NCI-H2029 (cell line): ENCODE measurements at places on chromosomes 6 and 20.

GRCh38 chr6:11126876-11127275 lies 15.4 kb upstream of the ERVFRD-1 start:
- peak; percentile 44 for DNase-seq

- DNase-seq = no peak
Observed at GRCh38 chr6:8434727-8435092, 635 bp downstream of the SLC35B3 start.

DNA sequence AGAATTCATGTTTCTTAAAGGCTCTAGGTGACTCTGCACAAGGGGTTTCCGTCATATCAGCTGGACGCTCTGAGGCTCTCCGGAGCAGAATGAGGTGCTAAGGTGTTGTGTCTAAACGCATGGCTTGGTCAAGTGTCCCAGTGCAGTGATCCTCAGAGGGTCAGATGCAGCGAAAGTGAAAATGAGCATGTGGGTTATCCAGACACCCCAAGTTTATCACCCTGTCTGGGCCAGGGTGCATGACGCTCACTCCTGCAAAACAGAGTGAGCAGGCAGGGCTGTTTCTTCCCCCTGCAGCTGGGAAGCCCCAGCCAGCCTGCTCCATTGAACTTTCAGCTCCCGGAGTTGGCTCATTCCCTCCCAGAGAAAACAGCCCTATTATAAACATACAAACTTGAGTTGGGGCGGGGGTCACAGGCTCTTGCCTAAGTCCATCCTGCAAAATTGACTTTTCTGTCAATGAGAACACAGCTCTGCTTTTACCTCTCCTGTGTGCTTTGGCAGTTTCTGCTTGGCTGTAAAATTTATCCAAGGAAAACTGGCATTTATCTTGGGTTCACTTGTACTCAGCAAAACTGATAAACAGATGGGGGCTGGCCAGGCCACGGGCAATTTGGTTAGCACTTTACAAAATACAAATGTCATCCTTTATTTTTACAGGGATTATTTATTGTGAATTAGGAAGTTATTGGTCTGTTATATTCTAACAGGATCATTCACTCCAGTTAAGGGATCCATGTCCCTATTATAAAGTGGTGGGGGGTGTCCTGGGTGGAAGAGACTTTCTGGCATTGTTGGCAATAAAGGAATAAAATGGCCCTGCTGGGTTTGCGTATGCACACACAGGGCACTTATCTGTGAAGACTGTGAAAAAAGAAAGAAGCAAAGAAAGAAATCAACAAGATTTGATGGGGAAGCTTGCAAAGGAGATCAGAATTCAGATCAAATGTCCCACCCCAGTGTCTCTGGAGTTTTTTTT lies 154.9 kb downstream of the FOXA2 start:
- DNase-seq = no peak

- DNase-seq = no peak
Observed at GRCh38 chr20:54920491-54920890, 445.1 kb downstream of the DOK5 start.

DNA sequence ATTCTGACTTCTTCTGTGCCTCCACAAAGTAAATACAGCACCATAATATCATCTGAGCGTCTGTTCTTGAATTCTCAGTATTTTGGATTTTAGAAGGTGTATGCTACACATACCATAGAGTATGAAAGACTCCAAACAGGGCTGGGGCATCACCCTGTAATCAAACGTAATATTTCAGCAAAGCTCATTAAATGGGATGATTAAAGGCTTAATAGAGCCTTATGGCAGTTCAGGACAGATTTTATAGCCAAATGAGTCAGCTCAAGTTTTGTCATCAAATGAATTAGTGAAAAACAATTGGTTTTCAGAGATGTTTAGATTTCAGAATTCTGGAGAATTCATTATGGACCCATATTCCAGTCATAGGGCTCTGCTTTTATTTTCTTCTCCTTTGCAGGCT lies 68.9 kb downstream of the TULP4 start:
- DNase-seq = no peak

- DNase-seq = no peak
Observed at GRCh38 chr6:126152372-126152745, 166.0 kb downstream of the TRMT11 start.

DNA sequence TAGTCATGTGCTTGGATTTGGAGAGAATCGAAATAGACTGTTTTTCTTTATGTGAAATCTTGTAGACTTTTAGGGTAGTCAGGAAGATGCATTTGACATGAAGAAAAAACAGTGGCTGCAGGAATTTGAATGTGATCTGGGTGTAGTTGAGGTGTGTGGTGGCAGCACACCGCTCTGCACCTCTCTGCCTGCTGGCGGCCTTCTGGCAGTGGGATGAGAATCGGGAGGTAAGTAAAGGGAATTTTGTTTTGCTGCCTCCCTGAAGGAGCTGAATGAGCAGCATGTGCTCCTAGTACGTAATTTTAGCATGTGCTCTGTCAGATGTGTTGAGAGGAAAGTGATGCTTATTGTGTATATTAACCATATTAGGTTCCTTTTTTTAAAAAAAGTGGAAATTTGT lies 3.2 kb downstream of the TPD52L2 start:
- no peak for DNase-seq

DNA sequence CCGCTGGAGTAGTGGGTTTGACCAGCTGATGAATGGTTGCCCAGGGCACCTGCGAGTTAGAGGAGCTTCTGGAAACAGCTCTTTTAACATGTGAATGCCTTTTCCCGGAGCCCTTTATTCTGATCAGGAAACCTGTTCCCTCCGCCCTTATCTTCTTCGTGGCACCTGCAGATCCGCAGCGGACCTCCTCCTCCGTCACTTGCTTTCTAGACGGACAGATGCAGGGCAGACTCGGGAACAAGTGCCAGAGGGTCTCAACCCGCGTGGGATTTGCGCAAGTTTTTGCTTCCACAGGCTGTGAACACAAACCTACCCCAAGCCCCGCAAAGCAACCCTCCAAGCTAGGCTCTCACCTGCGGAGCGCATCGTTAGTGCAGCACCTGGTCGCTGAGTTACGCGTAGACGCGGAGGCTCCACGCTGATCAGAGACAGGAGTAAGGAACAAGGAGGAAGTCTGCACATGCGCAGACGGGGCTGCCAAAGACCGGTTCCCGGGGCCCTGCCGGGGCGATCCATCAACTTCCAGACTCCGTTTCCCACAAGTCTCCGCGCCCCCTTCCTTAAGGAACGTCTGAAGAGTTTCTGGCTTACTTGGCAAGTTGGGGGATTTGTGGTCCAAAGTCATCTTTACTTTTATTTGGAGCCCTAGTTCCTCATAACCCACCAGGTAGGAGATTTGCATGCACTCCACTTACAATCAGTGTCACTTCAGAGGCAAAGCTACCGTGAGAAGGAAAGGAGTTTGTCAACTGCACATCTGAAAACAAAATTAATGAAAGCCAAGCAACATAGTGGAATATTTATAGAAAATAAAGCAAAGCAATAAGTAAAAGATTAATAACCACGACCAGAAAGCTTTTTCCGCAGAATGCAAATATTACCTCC lies 52.7 kb upstream of the ELMO2 start:
- peak; percentile 68 for DNase-seq

DNA sequence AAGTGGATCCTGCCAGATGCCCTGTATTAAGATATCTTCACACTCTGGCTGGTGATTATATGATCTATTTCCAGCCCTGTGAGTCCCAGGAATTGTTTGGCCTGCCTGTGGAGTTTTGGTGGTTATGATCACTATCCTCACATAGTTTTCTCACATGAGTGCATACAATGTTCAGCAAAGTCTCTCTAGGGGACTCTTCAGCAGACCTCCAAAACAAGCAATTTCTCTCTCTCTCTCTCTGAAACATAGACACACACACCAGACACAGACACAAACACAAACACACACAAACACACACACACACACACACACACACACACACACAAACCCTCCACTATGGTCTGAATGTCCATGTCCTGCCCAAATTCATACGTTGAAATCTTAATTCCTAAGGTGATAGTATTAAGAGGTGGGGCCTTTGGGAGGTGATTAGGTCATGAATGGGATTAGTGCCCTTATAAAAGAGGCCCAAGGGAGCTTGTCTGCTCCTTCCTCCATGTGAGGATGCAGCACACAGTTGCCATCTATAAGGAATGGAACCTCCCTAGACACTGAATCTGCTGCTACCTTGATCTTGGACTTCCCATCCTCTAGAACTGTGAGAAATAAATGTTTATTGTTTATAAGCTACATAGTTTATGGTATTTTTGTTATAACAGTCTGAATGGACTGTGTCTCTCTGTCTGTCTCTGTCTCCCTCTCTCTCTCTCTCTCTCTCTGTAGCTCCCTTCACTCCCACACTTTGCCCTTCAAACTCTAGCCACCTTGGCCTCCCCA lies 22.0 kb upstream of the SYNJ2 start:
- DNase-seq = no peak
